Osteoblast (primary cell): ENCODE measurements at places on chromosomes 4 and X. TPM values are rescaled to one million over a fixed set of nuclear protein-coding genes. Genes with fewer than 3 reads are reported as not detected.
A peak's percentile ranks its signal among the peaks of the same experiment; 100 is the strongest.

DNA sequence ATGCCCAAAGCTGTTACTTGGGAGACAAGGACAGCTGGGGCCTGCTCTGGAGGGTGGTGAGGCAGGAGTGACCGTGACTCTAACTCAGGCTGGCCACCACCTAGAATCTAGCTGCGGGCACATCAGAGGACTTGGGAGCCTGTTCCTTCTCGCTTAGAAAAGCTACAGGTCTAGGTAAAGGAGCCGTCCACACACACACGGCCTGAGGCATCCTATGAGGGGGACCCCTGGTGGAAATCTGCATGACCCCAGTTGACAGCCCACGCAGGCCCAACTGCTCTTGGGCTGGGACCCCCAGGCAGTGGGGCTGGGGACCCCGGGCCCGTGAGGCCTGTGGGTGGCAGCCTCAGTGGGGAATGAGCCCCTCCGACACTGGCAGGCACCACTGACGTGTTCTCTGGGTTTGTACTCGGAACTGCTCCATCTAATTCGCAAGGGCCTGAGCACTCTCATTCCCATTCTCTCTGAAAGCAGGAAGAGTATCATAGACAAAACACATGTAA is 75.6 kb downstream of the ACOX3 start:
- H3K4me3 ChIP-seq = no peak overlapping the region
- peak; percentile 67 for DNase-seq
- H3K36me3 ChIP-seq = no peaks in the 10 kb centered on the region

The PDGFC gene
- total RNA-seq = 145 and 147 TPM in 2 replicates

- H3K27ac ChIP-seq = no peak overlapping the region
- H3K27me3 ChIP-seq = no peaks in the 10 kb centered on the region
- no peak overlapping the region for H3K4me3 ChIP-seq
- no peak for DNase-seq
- no peaks in the 10 kb centered on the region for H3K36me3 ChIP-seq
- H3K4me1 ChIP-seq = no peaks in the 10 kb centered on the region
These were observed 101.1 kb downstream of the CXCL13 start for GRCh38 chr4:77706717-77707116.

DNA sequence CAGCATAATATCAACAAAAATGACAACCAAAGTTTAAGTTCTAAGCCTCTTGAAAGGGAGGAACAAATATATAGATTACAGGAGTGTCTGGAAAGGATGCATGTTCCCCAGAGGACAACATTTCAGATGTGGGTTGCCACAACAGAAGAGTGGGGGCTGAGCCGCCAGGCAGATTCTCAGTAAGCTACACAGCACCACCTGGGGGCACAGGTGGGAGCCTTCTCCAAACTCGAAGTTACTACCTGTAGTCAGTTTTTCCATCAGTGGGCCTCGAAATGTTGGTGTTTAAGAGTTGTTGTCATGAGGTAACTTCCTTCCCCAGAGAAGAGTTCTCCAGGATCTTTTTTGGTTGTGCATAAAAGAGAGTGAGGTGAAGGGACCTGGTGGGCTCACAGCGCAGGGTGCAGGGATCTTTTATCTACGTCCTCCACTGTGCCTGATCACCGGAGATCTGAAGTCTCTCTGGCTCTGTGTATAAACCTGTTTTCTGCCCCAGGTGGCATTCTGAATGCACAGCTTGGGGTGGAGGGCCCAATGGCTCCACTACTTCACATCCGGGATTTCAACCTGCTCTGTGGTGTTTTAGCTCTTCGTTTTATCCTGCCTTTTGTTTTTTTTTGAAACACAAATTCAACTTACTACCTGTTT is 58.4 kb upstream of the STS start:
- no peaks in the 10 kb centered on the region for H3K27me3 ChIP-seq
- H3K4me1 ChIP-seq = peaks cover 9% of the 10 kb centered on the region
- no peaks in the 10 kb centered on the region for H3K36me3 ChIP-seq
- H3K4me3 ChIP-seq = no peak overlapping the region
- no peak for DNase-seq

- H3K4me1 ChIP-seq = no peaks in the 10 kb centered on the region
- H3K4me3 ChIP-seq = no peak overlapping the region
- H3K36me3 ChIP-seq = no peaks in the 10 kb centered on the region
- no peak for DNase-seq
- no peaks in the 10 kb centered on the region for H3K27me3 ChIP-seq
These were observed 364.4 kb upstream of the CLNK start for GRCh38 chr4:11049001-11049400.

The CCDC160 gene
- 0.36 and 0.59 TPM in 2 replicates for total RNA-seq

The CT55 gene
- total RNA-seq = not detected in 2 replicates

DNA sequence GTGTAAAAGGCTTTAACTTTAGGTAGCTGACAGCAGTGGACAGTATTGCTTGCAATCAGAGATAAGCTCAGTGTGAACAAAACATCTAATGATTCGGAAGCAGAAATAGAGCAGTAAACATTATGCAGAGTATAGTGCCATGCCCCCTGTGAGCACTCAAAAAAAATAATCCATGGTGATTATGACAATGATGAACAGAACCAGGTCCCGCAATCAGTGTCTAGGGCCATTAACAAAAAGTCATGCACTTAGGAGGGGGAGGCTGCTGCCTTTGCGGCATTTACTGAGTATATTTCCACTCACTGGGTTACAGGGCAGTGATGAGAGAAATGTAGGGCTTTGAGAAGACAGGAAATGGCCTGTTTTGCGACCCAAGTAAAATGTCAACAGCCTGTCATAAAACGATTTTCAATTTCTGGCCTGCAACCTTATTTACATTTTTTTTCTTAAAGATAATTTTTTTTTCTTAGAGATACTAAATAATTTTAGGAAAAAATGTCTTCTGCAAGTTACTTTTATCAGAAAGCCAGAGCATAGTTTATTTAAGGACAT is 27.3 kb upstream of the NEIL3 start:
- H3K27me3 ChIP-seq = no peaks in the 10 kb centered on the region
- DNase-seq = no peak
- H3K4me3 ChIP-seq = no peak overlapping the region
- peaks cover 4% of the 10 kb centered on the region for H3K4me1 ChIP-seq
- H3K36me3 ChIP-seq = no peaks in the 10 kb centered on the region
- H3K27ac ChIP-seq = no peak overlapping the region

DNA sequence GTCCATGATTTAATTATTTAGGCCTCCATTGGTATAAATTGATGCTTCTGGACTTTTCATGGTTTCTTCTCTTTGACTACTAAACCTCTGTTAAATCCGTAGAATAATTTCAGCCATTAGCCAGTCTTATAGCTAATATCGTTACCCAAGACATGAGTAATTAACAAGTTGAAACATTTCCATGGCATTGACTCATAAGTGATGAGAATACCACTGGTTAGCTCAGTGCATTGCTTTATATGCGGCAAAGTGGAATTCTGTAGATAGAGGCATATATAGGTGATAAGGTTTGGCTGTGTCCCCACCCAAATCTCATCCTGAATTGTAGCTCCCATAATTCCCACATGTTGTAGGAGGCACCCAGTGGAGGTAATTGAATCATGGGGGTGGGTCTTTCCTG is 80.6 kb downstream of the VCX2 start:
- H3K4me3 ChIP-seq = no peak overlapping the region
- no peak overlapping the region for H3K27ac ChIP-seq
- H3K27me3 ChIP-seq = no peaks in the 10 kb centered on the region
- no peak for DNase-seq

The DOK7 gene
- total RNA-seq = not detected in 2 replicates

DNA sequence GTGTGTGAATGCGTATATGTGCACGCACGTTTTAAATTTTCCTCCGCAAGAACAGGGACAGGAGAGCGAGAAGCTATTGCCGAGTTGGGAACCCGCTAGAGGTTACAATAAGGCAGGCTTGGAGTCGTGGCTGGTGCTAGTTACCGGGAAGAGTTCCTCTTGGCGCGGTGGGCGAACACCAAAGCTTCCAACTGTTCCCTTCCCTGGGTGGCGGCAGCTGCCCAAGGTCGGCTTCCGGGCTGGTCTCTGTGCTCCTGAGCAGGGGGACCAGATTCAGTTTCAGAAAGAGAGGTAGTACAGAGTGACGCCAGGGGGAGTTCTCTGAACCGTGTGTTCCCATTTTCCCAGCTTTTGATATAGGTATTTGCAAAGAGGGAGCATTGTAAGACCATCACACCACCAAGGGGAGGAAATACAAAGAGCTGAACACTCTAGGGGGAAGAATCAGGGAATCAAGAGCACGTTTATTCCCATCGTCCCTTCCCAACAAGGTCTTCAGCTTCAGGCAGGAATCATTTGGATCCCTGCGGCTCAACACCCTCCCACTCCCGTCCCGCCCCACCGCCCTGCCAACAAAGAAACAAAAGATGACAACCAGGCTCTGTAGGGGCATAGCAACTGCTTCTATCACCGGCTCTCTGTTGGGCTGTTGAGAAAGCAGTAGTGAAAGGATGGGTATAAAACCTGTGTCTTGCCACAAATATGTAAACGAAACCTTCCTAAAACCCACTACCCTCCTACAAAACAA is 113.6 kb upstream of the TEX13C start:
- H3K4me1 ChIP-seq = no peaks in the 10 kb centered on the region
- no peak overlapping the region for H3K27ac ChIP-seq
- H3K4me3 ChIP-seq = no peak overlapping the region
- no peak for DNase-seq
- no peaks in the 10 kb centered on the region for H3K27me3 ChIP-seq
- H3K36me3 ChIP-seq = no peaks in the 10 kb centered on the region

DNA sequence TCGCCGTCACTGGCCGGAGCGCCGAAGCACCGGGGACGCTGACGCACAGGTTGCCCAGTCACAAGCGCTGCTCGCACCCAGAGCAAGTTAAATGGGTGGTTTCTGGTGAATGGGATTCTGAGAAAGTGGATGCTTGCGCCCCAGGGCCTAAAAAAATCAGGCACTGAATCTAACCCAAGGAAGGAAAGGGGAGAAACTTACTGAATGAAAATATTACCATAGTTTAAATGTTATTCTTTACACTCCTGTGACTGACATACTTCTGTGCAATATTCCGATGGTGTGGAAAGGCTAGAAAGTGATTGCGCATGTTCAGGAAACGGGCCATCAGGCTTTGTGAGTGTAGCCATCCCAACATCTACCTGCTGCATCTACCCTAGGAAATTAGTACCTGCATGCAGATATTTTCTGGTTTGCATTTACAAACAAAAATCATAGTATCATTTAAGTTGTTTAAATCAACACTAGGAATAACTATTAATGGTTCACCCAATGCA is 838 bp upstream of the ABCG2 start:
- no peaks in the 10 kb centered on the region for H3K36me3 ChIP-seq
- H3K4me1 ChIP-seq = no peaks in the 10 kb centered on the region
- H3K27me3 ChIP-seq = peaks cover 2% of the 10 kb centered on the region
- H3K4me3 ChIP-seq = peak overlapping the region; percentile 82
- no peak overlapping the region for H3K27ac ChIP-seq

The IL3RA gene
- 0.72 and 0.88 TPM in 2 replicates for total RNA-seq

- H3K27ac ChIP-seq = no peak overlapping the region
- no peaks in the 10 kb centered on the region for H3K27me3 ChIP-seq
- H3K4me1 ChIP-seq = peaks cover 11% of the 10 kb centered on the region
- H3K4me3 ChIP-seq = peak overlapping the region; percentile 56
- peak; percentile 96 for DNase-seq
- H3K36me3 ChIP-seq = no peaks in the 10 kb centered on the region
These were observed 60.4 kb downstream of the CASP3 start for GRCh38 chr4:184588893-184589292.

GRCh38 chr4:25770847-25771246 is 91.9 kb downstream of the SEL1L3 start:
- no peak overlapping the region for H3K4me3 ChIP-seq
- H3K36me3 ChIP-seq = peaks cover 29% of the 10 kb centered on the region
- peaks cover 17% of the 10 kb centered on the region for H3K4me1 ChIP-seq

The USP26 gene
- not detected in 2 replicates for total RNA-seq

DNA sequence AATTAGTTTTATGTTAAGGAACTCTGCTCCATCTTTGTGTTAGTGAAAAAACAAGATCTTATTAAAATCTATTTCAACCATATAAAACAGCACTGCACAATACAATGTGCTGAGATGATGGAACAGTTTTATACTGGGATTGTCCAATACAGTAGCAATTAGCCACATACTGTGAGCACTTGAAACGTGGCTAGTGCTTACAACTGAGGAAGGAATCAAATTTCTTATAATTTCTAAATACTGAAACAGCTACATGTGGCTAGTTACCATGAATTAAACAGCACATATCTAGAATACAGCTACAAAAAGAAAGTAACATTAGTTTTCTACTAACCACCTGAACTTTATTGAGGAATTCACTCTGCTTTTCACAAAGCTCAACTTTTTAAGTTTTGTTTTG is 14.7 kb downstream of the NFXL1 start:
- no peak overlapping the region for H3K27ac ChIP-seq
- H3K4me1 ChIP-seq = no peaks in the 10 kb centered on the region
- peak; percentile 5 for DNase-seq
- H3K36me3 ChIP-seq = peaks cover 50% of the 10 kb centered on the region
- H3K4me3 ChIP-seq = no peak overlapping the region
- H3K27me3 ChIP-seq = no peaks in the 10 kb centered on the region

The RHOXF2B gene
- total RNA-seq = not detected in 2 replicates

The PROM1 gene
- not detected in 2 replicates for total RNA-seq

- DNase-seq = no peak
- no peaks in the 10 kb centered on the region for H3K27me3 ChIP-seq
- no peaks in the 10 kb centered on the region for H3K36me3 ChIP-seq
- H3K27ac ChIP-seq = no peak overlapping the region
- H3K4me1 ChIP-seq = no peaks in the 10 kb centered on the region
- no peak overlapping the region for H3K4me3 ChIP-seq
These were observed 2637.0 kb downstream of the PCDH7 start for GRCh38 chr4:33357121-33357520.

The ADH1C gene
- 0.59 and 0.72 TPM in 2 replicates for total RNA-seq

The TMPRSS11A gene
- total RNA-seq = not detected in 2 replicates

DNA sequence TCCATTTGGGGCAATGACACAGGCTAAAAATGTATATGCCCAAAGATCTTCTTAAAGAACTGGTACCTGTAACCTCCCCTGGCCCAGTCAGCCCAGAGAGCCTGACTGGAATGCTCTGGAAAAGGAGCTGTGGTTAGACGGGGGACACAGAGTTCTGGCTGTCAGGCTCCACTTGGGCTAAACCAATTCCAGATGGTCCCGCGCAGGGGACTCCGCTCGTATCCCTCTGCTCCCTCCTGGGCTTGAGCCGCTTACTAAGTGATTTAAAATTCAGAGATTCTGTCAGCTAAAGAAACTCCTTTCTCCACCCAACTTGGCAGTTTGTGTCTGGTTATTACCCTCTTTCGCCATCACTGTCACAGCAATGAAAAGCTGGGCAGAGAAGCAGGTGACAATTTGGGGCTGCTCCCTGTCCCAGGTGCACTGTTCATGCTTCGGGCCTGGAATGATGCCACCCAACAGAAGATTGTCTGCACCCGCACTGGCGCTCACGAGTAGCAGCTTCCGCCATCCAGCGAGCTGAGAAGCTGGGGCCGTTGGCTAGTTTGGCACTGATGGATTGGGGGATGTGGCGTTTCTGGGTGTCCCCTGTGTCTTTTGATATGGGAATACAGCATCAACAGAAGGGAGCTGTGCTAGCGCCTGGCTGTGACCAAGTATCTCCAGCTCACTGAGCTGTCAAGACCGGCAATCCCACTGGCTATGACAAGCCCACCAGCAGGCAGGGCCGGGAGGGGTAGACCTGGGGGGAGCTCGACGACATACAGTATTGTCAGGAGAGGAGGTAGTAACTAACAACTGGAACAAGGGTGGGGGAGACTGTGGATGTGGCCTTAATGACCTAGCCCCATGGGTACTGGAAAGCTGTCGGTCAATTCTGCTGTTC is 6.7 kb upstream of the IRAK1 start:
- H3K27me3 ChIP-seq = peaks cover 3% of the 10 kb centered on the region
- H3K27ac ChIP-seq = no peak overlapping the region
- peaks cover 3% of the 10 kb centered on the region for H3K4me1 ChIP-seq
- peak; percentile 66 for DNase-seq
- H3K4me3 ChIP-seq = no peak overlapping the region
- H3K36me3 ChIP-seq = peaks cover 17% of the 10 kb centered on the region

The TEX13D gene
- not detected in 2 replicates for total RNA-seq

The KLHL34 gene
- under 0.01 TPM in 1 of 2 replicates, not detected in the other for total RNA-seq

GRCh38 chr4:56238251-56238650 is 149.0 kb downstream of the AASDH start:
- H3K27ac ChIP-seq = no peak overlapping the region
- no peaks in the 10 kb centered on the region for H3K27me3 ChIP-seq
- no peaks in the 10 kb centered on the region for H3K36me3 ChIP-seq
- H3K4me3 ChIP-seq = no peak overlapping the region
